Activated T-cell treated with anti-CD3 and anti-CD28 coated beads, Interleukin-2, amount 50 U/mL, for 4 hours (primary cell): ENCODE measurements at places on chromosomes 2 and 18. TPM values are rescaled to one million over a fixed set of nuclear protein-coding genes. Genes with fewer than 3 reads are reported as not detected.

DNA sequence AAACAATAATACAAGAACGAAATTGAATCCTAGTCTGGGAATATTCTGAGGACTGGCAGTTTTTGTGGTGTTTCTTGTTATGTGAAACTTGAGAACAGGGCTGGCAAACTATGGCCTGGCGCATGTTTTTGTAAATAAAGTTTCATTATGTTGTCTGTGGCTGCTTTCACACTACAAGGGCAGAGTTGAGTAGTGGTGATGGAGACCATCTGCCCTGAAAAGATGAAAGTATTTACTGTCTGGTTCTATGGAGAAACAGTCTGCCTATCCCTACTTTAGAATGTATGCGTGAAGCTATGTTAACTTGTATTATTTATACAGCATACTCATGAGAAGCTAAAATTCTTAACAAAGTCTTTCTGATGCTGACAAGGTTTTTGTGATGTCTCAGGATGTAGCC, 351.9 kb downstream of the LRRTM1 start:
- no peak for DNase-seq

- no peak for DNase-seq
Measured at GRCh38 chr2:41207578-41207977, 755.7 kb upstream of the SLC8A1 start.

Gene ACOXL
- 0.24 TPM for total RNA-seq

GRCh38 chr2:197368412-197368811, 57.8 kb upstream of the ANKRD44 start:
- no peak for DNase-seq

- DNase-seq, result no peak
Measured at GRCh38 chr2:106561356-106561755, 74.2 kb downstream of the CD8B2 start.

- no peak for DNase-seq
Measured at GRCh38 chr2:201618744-201619662, 24.3 kb downstream of the TMEM237 start.

DNA sequence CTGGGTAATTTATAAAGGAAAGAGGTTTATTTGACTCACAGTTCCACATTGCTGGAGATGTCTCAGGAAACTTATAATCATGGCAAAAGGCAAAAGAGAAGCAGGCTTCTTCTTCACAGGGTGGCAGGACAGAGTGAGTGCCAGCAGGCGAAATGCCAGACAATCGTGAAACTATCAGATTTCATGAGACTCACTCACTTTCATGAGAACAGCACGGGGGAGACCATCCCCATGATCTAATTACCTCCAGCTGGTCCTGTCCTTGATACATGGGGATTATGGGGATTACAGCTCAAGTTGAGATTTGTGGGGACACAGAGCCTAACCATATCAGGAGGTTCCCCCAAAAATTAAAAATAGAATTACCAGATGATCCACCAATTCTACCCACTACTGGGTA, 675.5 kb upstream of the SLC8A1 start:
- no peak for DNase-seq

DNA sequence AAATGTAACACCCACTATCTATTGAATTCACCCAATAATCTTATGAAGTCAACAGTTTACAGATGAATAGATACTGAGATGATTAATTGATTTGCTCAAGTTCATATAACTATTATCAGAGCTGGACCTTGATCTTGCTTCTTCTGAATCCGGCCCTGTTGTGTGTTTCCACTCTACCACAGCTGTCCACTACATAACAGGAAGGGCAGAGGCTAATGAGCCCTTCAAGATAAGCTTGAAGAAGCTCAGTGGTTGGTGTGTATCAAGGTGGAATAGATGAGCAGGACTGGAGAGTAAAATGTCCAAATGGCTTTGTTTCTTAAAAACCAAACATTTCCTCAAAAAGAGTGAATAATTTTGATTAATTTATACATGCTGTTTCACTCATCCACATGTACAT, 56.4 kb upstream of the ITGB6 start:
- DNase-seq, result no peak

Gene DNER
- not detected for total RNA-seq

GRCh38 chr2:197838579-197838978, 34.2 kb downstream of the PLCL1 start:
- DNase-seq, result no peak

GRCh38 chr2:32484937-32485336, 128.1 kb downstream of the BIRC6 start:
- no peak for DNase-seq

- no peak for DNase-seq
Measured at GRCh38 chr18:70135604-70136003, 69.9 kb downstream of the RTTN start.

Gene C2orf15
- total RNA-seq, result 0.40 TPM

DNA sequence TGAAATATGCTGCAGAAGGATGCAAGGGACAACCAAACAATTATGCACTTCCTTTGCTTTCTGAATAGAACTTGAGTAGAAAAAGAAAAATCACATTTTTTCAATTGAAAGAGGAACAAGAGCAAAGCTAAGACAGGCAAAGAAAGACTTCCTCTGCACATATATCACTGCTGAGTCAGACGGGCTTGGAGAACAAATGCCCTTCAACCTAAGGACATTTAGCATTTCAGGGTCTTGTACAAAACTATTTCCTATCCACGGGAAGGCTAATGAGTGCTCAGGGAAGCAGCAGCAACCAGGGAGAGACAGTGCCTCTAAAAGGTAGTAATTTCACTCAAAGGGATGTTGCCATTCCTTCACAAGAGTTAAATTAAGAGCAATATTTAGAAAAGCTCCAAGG, 570.0 kb upstream of the GCFC2 start:
- no peak for DNase-seq

Gene IL1RL2
- 0.29 TPM for total RNA-seq

- DNase-seq, result no peak
Measured at GRCh38 chr2:235394278-235394828, 99.5 kb upstream of the AGAP1 start.

Gene RTP5
- 0.14 TPM for total RNA-seq

GRCh38 chr2:148006249-148007007, 14.1 kb downstream of the ORC4 start:
- no peak for DNase-seq

- no peak for DNase-seq
Measured at GRCh38 chr2:128543646-128544045, 225.0 kb upstream of the HS6ST1 start.

GRCh38 chr2:182650704-182651103, 65.4 kb upstream of the DNAJC10 start:
- no peak for DNase-seq

Gene LHCGR
- not detected for total RNA-seq

GRCh38 chr2:145325485-145325884, 805.6 kb upstream of the ZEB2 start:
- no peak for DNase-seq

DNA sequence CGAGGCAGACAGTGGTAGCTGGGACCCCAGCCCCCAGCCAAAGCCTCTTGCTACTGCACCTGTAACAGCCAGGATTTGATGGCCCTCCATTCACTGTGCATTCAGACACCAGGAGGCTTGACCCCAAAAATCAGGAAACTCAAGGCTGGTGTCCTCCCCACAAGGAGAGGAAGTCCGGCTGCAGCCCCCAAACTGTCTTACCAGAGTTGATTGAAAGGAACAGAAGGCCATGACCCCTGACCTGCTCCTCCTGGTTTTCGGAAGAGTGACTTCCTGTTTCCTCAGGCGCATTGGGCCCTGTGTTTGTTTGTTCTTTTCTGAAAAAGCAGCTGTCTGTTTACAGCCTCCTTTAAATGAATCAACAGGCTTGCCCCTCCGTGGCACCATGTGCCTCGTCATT, 111.6 kb downstream of the RNF144A start:
- DNase-seq, result no peak

GRCh38 chr2:206481056-206481455, 37.7 kb downstream of the ADAM23 start:
- no peak for DNase-seq

- no peak for DNase-seq
Measured at GRCh38 chr2:187853381-187853791, 299.2 kb upstream of the TFPI start.

DNA sequence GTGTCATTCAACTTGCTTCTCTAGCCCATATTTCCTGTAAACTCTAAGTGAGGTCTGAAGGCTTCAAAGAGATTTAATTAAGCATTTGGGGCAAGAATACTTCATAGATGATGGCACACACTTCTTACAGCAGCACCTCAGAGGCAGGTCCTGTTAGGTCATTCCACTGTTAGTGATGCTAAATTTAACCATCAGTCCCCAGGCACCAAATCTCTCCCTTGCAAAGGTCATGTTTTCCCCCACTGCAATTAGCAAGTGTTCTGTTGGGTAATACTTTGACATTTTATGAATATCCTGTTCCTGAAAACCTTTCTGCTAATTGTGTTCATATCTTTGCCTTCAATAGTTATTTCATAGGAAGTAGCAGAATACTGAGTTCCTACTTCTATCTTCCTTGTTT, 117.0 kb downstream of the STK39 start:
- no peak for DNase-seq

Gene REG3G
- not detected for total RNA-seq

DNA sequence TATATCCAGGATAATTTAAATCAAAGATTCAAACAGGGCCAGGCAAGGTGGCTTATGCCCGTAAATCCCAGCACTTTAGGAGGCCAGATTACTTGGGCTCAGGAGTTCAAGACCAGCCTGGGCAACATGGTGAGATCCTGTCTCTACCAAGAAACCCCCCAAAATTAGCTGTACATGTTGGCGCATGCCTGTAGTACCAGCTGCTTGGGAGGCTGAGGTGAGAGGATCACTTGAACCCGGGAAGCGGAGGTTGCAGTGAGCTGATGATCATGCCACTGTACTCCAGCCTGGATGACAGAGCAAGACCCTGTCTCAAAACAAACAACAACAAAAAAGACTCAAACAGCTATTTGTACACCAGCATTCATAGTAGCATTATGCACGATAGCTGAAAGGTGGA, 9.2 kb downstream of the RAB10 start:
- DNase-seq, result no peak

Gene UGT1A10
- total RNA-seq, result not detected

- DNase-seq, result no peak
Measured at GRCh38 chr2:186135686-186136085, 350.4 kb upstream of the ZC3H15 start.

Gene INPP4A
- total RNA-seq, result 24.0 TPM

DNA sequence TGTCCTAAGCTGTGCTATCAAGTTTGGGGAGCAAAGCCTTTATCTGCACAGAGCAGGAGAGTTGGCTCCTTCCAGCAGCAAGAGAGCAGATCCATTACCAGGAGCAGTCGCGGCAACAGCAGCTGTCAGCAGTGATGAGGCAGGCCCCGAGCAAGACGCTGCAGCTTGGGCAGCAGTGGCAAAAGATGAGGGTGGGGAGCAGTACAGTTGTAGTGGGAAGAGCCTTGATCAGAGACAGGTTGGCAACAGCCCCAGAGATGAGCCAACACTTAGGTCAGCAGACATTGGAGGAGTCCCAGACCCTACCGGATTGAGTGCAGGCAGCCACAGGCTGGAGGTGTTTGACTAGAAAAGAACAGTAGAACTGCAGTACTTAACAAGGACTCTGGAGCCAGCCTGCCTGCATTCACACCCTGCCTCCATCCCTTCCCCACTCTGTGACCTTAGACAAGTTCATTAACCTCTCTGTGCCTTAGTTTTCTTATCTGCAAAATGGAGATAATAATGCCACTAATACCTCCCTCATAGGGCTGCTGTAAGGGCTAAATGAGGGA, 117.1 kb upstream of the SERTAD2 start:
- no peak for DNase-seq

DNA sequence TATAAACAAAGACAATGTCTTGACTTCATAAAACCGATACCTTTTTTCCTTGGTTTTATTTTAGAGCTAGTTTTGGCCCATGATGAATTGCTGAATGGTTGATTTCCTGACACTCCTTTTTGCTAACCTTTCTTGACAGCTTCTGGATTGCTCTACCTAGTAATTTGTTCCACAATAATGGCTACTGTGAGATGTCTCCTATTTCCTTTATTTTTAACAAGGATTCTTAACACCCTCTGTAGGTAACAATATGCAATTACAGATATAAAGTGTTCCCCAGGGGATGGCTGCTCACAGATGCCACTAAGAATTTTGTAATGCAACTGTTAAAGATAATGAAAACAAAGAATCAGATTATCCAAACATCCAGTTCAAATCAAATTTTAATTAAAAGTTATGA, 100.8 kb upstream of the ATP5MC3 start:
- no peak for DNase-seq

DNA sequence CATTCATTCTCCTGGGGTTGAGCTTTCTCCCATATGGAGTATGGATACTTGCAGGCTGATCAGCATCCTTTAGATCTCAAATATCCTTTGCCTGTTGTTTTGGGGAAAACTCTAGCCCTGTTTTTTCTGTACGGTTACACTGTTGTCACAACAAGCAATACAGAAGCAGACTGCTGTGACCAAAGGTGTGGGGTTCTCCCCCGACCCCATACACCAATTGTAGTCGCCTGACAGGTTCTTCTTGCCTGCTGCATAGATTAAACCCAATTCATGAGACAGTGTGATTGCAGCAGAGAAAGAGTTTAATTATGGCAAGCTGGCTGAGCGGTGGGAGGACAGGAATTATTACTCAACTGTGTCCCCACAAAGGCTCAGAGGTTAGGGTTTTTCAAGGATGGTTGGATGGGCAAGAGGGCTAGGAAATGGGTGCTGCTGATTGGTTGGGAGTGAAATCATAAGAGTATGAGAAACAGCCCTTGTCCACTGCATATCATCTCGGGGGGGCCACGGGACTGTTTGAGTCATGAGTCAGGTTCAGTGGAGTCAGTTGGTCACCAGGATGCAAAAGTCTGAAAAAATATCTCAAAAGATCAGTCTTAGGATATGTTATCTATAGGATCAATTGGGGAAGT, 40.6 kb downstream of the ITGB1BP1 start:
- no peak for DNase-seq

- DNase-seq, result no peak
Measured at GRCh38 chr2:53960476-53960875, 10.3 kb downstream of the PSME4 start.

Gene BARD1
- 12.3 TPM for total RNA-seq

Gene GAL3ST2
- not detected for total RNA-seq

- no peak for DNase-seq
Measured at GRCh38 chr2:191947235-191947634, 100.3 kb upstream of the CAVIN2 start.

DNA sequence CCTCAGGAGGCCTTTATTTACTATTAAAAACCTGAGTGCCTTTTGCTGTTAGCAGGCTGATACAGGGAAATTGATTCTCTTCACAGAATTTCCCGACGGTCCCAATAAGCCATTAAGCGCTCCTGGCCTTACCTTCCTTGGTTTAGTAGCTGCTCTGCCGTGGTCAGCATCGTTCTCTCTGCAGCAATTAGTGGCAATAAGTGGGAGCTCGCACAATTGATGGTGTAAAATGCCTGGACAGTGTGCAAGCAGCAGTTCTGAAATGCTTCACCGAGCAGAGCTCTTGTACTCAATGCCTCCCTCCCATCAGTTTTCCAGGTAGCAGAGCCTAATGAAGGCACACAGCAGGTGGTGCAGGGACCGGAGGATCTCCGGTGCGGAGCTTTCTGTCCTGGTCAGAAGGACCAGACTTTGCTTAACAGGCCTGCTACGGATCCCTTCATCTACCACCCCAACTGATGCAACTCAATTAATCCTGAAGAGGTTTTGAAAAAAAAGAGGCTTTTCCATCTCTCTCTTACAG, 1.1 kb upstream of the LINC00305 start:
- no peak for DNase-seq
